RWPE2 (cell line): ENCODE measurements at places on chromosomes 12 and 14.

- DNase-seq = no peak
Observed at GRCh38 chr12:110549716-110550115, 33.4 kb downstream of the PPTC7 start.

GRCh38 chr12:88562151-88562550 is 18.1 kb downstream of the KITLG start:
- DNase-seq = no peak

- DNase-seq = no peak
Observed at GRCh38 chr14:81068176-81068782, 112.9 kb downstream of the TSHR start.

DNA sequence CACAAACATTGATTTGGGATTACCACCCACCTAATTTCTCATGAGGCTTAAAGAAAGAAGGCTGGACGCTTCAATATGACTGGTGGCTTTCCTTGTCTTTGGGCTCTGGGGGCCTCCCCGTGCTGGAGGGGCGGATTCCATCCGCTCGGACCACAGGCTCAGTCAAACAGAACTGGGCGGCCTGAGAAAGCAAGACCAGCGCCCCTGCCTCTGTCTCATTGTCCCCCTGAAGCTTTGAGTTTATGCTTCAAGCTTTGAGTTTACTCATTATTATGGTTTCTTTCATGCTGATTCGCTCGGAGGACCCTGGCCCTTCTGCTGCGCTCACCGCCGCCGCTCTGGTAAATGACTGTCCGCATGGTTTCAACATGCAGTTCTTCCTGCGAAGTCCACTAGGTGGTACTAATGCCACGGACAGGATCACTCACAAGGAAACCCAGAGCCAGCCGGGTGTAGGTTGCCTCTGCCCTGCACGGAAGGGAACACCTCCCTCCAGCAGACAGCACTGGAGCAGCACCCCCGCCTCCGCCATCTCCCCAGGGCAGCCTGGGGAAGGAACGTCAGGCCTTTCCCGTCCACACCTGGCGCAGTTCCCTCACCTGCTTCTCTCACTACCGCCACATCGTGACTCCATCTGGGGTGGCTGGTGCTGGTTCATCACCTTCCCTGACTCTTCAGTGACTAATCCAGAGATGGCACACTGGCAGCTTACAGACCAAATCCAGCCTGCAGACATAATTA is 13.2 kb upstream of the TIGAR start:
- peak; percentile 97 for DNase-seq

- DNase-seq = no peak
Observed at GRCh38 chr14:75246546-75247285, 31.9 kb upstream of the FOS start.

DNA sequence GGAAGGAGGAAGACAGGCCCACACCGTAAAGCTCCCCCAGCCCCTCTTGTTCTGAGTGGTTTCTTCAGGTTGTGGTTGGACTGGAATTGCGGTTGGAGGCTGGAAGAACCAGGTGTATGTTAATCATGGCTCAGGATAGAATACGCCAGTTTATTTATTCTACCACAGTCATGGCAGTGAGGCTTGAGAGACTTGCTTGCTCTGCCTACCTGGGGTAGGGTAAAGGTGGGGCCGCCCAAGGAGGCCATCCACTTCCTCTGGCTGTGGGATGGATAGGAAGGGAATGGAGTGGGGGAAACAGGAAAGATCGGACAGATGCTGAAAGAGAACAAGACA is 8.1 kb downstream of the SHMT2 start:
- DNase-seq = no peak

GRCh38 chr12:129750421-129750820 is 153.4 kb downstream of the TMEM132D start:
- no peak for DNase-seq

GRCh38 chr12:92334552-92334951 is 188.9 kb upstream of the BTG1 start:
- DNase-seq = no peak

GRCh38 chr14:41549821-41550607 is 56.7 kb upstream of the LRFN5 start:
- no peak for DNase-seq

- no peak for DNase-seq
Observed at GRCh38 chr12:58283553-58283952, 342.2 kb downstream of the ATP23 start.

DNA sequence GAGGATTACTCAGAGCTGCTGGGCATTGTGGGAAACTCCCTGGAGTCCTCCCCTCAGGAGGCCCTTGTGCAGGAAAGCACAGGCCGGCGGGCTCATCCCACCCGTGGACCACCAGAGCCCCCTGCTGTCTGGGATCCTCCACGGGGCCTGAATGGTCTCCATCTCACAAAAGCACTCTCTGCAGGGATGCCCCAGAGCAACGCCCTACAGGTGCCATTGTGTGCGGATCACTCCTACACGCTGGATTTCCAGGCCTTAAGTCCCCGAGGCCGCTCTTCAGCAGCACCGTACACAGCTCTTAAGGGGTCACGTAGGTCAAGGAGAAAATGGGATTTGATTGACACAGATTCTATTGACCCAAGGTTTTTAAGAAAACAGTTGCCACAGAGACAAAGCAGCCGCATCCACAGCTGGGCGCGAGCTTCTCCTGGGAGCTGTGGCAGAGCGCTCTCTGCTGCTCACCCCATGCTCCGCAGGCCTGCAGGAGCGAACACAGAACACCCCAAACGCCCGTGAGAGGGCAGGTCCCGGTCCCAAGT is 36.7 kb upstream of the RIMBP2 start:
- no peak for DNase-seq

DNA sequence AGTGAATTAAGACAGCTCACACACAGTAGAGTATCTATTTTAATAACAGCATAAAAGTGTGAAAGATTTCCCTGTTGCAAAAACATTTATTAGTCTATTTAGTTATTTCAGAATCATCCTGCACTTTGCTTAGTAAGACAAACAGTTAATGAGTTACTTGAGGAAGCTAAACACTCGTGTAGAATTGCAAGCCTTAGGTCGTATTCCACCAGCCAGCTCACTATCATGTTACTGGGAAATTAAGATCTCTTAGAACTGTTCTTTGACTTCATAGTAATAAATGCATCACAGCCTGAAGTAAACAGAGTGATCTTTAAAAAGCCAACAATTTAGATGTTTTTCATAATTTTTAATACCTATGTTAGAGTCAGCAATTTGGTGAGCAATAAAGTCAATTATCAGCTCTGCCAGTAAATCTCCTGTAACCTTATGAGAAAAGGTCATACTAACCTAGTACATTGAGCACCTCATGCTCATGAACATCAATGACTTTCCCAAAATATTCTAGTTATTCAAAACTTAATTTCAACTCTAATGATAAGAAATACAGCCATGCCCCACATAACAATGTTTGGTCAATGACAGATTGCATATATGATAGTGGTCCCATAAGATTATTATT is 26.7 kb upstream of the ETNK1 start:
- DNase-seq = no peak

- no peak for DNase-seq
Observed at GRCh38 chr12:95532851-95533250, 18.4 kb downstream of the USP44 start.

GRCh38 chr12:124629117-124629516 is 61.7 kb upstream of the NCOR2 start:
- no peak for DNase-seq

DNA sequence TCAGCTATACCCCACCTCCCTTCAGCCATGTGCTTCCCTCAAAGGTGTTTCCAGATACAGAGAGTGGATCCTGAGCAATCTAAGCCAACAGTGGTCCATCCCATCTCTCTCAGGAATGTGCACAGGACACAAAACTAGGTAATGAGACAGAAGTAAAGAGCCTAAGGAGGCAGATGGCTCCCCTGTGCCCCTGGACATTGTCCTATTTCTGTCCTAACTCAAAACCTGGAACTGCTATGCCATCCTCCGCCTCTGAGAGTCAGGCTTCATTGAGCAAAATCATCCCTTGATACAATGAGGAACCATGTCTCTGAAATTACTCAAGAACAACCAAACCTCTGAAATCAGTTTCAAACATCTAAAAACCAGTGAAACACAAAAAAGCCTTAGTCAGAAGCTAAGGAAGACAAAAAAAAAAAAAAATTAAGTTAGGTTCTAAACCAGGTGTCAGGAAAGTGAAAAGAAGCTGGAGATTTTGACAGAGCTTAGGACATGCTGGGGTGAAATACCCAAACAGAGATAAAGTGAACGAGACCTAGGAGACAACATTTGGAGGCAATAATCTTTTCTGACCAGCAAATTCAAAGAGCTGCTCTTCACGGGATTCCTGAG is 200.3 kb upstream of the PLEKHG7 start:
- DNase-seq = no peak

- DNase-seq = no peak
Observed at GRCh38 chr12:64723630-64724029, 35.6 kb downstream of the GNS start.

GRCh38 chr14:24106672-24107271 is 7.8 kb upstream of the DCAF11 start:
- no peak for DNase-seq

DNA sequence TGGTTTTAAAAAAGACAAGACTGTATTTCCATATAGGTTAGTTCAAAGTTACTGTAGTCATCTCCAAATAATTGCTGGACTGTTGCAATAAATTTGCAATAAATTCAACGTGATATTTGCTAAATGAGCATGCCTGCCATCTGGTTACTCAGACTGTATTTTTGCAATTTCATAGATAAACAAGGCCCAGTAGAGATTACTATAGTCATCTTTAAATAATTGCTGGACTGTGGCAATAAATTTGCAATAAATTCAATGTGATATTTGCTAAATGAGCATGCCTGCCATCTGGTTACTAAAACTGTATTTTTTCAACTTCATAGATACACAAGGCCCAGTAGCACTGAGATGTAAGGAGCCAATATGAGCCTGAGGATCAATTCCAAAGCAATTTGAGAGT is 5.6 kb downstream of the NTN4 start:
- DNase-seq = no peak

- no peak for DNase-seq
Observed at GRCh38 chr12:122668268-122668667, 34.9 kb downstream of the HCAR2 start.

DNA sequence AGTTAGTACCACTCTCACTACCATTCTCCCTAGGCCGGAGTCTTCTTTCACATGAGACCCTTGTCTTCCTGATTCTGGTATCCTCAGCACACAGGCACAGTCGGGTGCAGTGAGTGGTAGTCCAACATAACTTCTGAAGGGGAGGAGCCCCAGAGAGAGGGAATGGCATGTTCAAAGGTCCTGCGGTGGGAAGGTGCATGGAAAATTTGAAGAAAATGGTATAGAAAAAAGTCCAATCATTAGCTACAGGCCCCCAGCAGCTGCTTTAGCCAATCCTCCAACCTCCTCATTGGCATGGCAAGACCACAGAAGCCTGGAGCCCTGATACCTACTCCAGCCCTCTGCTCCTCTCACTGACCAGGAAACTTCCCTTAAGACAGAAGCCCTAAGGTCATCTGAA is 96.6 kb downstream of the ZFP36L1 start:
- no peak for DNase-seq

DNA sequence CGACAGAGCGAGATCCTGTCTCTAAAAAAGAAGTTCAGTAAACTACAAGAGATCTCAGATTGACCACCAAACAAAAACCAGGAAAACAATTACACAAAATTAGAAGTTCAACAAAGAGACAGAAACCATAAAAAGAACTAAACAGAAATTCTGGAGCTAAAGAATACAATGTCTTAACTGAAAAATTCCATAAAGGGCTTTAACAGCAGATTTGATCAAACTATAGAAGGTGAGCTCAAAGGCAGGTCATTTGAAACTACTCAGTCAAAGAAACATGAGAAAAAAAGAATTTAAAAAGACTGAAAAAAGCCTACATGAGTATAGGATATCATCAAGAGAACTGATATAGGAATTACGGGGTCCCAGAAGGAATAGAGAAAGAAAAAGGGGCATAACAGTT is 71.2 kb downstream of the ITPR2 start:
- DNase-seq = no peak

GRCh38 chr14:22494486-22495135 is 94.4 kb downstream of the DAD1 start:
- no peak for DNase-seq

DNA sequence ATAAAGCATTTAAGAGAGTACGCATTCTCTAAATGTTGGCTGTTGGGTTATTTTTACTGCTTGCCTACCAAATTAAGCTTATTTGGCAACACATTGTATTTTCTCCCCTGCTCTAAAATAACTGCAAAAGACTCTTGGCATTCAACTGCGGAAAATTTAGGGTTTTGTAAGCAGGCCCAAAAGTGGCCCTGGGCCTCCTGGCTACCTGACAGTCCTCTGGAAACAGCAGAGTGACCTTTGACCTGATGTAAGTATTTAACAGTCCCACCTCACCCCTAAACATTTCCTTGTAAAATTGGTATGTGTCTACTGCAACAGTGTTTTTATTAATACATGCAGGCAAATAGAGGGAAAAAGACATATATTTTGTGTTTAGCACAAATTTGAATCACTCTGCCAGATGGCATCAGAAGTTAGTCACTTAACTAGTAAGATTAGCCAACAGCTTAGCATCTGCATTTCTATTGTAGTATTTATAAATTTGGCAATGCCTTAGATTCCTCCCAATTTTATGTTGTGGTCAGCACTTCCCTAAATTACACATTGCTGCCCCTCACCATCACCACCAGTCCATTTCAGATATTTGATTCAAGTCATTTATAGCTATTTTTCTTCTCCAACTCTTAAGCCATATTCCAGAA is 11.2 kb downstream of the LLPH start:
- DNase-seq = no peak

GRCh38 chr12:121532503-121533393 is 48.1 kb downstream of the KDM2B start:
- no peak for DNase-seq

DNA sequence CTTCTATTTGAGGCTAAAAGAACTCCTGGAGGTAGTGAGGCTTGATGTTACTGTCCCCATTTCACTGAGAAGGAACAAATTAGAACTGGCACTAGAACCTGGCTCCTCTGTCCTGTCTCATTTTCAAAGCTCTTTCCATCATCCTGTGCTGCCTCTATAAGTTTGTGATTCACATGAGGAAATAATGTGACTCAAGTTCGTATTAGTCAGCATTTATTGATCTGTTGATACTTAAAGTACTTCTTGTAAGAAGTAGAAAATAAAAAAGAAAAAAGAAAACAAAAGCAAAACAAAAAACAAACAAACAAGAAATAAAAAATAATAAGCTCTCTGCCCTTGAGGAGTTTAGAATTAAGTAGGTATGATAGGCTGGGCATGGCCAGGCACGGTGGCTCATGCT is 2.3 kb upstream of the ESPL1 start:
- DNase-seq = no peak

DNA sequence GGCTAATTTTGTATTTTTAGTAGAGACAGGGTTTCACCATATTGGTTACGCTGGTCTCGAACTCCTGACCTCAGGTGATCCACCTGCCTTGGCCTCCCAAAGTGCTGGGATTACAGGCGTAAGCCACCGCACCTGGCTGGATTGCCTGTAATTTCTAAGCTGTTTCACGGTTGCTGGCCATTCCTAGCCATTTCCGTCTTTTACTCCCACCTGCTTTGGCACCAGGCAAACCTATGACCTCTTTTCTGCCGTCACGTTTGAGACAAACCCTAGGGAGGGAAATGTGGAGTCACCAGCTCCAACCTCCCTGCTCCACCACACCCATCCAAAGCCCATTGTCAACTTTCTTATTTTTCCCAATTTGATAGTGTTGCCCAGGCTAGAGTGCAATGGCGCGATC is 1.2 kb downstream of the GPR132 start:
- DNase-seq = no peak

- DNase-seq = no peak
Observed at GRCh38 chr14:54646626-54647025, 79.7 kb downstream of the SAMD4A start.
